GM13976 (cell line): ENCODE measurements at places on chromosomes 13 and 19.
A peak's percentile ranks its signal among the peaks of the same experiment; 100 is the strongest.

DNA sequence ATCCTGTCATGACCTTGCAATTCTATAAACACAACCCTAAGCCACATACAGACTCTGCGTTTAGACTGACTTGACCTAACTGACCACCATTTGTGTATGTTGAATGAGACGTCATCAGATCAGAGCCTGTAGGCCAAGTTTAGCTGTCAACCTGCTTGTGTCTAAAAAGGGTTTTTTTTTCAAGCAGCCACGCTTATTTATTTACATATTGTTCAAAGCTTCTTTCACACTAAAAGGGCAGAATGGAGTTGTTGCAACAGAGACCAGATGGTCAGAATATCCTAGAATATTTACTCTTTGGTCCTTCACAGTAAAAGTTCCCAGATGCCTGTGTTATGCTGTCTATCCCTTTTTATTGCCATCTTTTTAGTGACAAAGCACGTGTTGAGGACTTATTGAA is 307.7 kb upstream of the SLC10A2 start:
- no peak for DNase-seq

- no peak for DNase-seq
Observed at GRCh38 chr13:113962386-113962785, 11.5 kb downstream of the C13orf46 start.

GRCh38 chr19:574658-575526 is 2.5 kb downstream of the BSG start:
- DNase-seq = peak; percentile 77

GRCh38 chr19:50202386-50202785 is 1.0 kb upstream of the MYH14 start:
- DNase-seq = no peak

GRCh38 chr13:73778242-73778864 is 355.9 kb downstream of the KLF12 start:
- DNase-seq = no peak

DNA sequence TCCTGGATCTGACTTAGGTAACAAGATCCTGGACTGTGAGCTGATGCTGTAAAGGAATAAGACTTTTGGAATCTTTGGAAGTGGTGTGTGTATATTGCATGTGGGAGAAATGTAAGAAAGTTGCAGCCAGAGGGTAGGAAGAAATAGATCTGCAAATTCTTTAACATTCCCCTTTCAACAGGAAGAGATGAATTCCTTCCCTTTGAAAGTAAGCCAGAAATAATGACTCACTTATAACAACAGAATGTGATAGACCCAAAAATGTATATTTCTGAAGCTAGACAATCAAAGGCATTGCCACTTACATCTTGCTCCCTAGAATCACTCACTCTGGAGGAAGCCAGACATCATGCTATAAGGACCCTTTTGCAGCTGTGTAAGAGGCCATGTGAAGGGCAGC is 9.8 kb upstream of the SIAH3 start:
- DNase-seq = no peak

DNA sequence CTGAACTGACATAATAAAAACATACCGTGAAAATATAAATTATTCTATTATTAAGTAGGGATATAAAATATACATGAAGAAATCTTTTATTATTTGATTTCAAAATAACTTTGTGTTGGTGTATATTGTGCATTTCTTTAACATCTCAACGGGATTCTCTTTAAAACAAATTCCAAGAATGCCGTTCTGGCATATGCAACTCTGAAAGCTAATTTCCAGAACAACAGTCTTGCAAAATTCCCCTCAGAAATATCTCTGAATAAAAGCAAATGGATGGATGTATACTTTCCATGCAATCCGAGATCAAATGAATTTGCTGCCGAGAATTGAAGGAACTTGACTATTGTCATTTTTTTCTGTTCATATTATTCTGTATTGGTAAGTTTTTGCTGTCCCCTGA is 1579.8 kb downstream of the PCDH9 start:
- no peak for DNase-seq

DNA sequence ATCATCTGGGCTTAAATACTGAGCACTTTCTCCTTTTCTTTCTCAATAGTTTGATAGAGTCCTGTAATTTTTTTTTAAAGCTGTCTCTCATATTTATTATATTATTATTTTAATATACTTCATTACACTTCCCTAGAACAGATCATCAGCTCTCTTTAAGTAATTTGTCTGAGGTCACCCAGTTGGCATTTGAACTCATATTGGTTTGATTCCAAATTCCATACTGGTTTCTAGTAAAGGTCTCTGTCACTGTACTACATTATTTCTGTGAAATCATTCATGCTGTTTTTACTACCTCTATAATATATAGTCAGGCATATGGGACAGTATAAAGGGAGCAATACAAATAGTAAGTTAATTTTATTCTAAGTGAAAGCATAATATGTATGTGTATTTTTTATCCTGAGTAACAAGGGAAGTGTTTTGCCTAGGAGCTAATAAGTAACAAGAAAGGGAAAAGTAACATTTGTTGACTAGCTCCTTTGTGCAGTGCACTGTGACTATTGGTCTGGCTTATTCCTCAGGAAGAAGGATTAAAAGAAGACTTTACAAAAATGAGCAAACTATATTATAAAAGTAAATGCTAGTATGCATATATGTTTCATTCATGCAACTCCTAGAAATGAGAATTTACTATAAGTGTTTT is 14.3 kb downstream of the LPAR6 start:
- no peak for DNase-seq

GRCh38 chr13:48539550-48539949 is 6.7 kb upstream of the RCBTB2 start:
- no peak for DNase-seq

DNA sequence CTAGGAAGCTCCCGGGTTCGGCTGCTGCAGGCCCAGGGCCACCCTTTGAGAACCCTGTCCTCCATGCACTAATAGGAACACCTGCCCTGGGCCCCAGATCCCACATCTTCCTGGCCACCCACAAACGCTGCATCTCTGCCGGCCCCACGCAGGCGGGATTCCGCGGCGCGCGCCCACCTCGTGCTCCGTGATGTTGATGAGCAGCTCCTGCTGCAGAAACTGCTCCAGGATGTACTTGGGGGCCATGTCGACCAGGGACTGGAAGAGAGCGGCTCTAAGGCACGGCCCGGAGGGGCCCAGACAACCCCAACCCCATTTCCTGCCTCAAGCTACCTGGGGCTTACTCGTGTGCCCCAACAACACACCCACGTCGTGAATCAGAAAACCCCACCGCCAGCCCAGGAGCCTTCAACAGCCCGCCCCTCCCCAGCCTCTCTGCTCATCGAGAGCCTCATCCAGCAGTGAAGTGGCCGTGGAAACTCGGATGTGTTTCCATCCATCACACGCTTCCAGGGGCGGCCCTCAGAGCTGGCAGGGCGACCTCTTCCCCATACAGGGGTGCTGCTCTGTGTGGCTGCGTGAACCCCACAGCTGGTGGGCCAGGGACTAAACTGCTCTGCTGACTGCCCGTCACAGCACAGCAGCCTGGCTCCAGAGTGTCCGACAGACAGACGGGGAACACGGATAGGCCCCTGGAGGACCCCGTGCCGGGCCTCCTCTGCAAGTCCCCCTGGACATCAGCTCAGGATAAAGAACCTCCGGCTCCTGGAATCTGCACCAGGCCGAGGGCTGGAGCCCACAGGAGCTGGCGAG is 4.2 kb downstream of the POLR2E start:
- no peak for DNase-seq

DNA sequence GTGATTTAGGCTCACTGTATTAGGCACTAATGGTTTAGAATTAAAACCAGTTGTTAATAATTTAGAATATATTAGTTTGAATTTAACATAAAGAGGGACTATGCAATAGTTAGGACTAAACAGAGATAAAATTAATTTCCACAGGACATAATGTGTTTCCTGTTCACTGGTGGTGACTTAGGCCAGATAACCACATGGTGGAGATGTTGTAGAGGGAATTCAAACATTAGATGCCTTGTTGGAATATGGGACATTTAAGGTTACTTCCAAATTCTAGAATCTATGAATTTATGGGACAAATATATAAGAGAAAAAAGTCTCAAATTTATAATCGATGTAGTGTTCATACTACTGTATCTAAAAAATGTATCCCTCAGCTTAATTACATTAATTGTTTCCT is 615.5 kb upstream of the KLHL1 start:
- DNase-seq = no peak

DNA sequence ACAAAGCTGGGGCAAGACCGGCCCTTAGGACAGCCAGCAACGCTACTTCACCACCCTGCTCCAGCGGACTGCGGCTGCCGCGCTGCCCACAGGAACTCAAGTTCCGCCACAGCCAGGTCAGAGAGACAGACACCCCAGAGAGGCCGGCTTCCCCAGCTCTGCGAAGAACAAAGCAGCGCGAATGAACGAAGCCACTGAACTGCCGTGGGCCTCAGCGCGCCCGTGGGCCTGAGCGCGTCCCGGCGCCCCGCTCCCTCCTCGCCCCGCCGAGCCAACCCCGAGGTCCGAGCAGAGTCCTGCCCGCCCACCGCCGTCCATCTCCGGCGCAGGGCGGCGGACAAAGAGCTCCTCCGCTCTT is 158.4 kb downstream of the RNF17 start:
- DNase-seq = no peak

DNA sequence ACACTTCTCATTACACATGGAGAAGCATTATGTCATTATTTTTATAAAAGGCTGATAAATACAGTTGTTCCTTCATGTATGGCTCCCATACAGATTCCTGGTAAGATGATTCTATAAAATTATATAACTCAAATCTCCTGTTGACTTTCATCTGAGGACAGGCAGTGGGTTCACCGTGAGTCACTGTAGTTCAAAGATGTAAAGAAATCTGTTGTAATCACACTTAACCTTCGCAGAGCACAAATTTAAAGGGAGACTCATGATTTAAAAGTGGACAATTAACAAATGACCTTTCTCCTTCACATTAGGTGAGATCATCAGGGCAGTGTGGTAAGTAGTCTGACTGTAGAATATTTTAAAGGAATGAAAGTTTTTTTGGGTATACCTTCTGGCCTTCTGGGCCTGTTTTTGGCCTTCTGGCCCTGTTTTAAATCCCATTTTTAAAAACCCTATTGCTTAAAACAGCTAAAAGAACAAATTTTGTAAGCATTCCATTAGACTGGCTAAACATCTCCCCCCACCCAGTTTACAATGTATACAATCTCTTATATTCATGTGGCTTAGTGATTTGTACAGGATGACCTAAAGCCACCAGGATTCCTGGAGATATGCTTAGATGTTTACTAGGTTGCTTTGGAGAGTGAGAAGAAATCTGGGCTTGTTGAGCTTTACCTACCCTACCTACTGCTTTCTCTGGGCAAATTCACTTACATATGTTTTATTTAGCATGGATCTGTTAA is 171.2 kb downstream of the ITGBL1 start:
- DNase-seq = no peak

GRCh38 chr13:63024458-63024857 is 1608.8 kb upstream of the PCDH20 start:
- no peak for DNase-seq

- peak; percentile 32 for DNase-seq
Observed at GRCh38 chr19:16337809-16338469, 13.3 kb downstream of the KLF2 start.

DNA sequence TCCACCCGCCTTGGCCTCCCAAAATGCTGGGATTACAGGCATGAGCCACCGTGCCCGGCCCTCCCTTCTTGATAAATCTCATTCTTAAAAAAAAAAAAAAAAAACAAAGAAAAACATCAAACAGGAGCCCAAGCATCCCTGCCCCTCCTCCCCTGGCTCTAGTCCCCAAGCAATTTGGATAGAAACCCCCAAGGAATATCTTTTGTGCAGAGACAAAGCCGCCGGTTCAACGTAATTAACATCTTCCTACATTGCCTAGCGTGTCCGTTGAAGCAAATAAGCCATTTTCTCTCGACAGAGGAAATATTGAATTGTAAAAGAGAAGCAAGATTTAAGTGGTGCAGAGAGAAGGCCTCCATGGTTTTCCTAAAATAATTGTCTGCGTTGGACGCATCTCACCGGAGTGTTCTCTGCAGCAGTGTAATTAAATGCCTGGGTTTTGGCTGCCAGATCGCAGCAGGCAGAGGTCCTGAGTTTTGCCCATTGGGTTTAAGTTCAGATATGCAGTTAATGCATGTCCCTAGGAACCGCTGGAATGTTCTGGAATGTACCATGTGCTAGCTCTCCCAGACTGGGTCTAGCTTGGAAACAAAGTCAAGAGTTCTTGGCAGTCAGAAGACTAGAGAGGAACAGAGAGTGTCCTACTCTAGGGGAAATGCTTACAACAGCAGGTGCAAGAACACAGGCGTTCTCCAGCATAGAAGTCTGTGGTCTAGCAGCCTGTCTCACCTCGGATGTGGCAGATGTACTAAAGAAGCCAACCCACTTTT is 30.8 kb downstream of the PIN1 start:
- DNase-seq = no peak

DNA sequence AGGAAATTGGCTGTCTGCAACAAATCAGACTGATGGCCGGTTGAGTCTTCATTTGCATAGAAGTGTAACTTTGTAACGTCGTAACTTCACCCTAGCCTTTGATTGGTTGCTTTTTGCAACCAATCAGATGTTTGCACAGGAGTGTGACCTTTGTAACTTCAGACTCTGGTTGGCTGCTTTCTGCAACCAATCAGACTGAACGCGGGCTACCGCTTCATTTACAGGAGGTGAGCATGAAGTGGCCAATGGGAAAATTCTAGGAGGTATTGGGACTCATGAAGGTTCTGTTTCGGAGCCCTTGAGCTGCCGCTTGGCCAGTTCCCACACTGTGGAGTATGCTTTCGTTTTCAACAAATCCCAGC is 441 bp upstream of the ZNF559 start:
- DNase-seq = peak; percentile 50

DNA sequence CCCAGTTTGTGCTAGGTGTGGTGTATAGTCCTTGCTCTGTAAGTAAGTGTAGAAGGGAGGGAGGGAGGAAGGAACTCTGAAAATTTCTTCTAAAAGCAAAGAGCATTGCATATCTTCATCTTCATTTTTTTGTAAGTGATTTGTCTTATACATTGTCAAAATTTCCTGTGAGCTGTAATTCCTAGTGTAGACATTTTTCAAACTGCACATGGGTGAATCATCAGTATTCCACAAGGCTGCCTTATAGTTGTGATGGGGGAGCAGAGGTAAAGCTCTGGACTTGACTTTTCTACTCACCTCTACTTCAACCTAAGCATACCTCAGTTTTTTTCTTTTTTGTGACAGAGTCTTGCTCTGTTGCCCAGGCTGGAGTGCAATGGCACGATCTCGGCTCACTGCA is 86.9 kb downstream of the CDK8 start:
- no peak for DNase-seq

DNA sequence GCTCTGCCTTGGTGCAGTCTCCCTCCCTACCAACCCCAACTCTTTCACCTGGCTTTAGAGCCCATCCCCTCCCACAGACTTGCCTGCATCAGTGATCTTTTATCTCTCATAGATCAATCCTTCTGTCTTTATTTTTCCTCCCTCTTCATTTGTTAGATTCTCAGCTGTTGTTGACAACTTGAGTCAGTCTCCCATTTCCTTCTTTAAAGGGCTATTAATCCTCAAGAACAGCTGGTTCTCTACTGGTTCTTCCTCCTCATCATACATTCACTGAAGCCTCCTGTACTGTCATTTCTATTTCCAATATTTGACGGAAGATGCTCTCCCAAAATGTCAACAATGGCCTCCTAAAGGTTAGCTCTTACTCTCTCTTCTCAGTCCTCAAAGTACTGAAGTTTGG is 408.2 kb downstream of the TBC1D4 start:
- DNase-seq = no peak
